Smooth muscle cell of the brain vasculature (primary cell): ENCODE measurements at places on chromosomes 13 and 19.

GRCh38 chr13:26458196-26458749 lies 99.2 kb upstream of the WASF3 start:
- DNase-seq: no peak

- DNase-seq: no peak
Observed at GRCh38 chr13:42170029-42170428, 101.9 kb upstream of the AKAP11 start.

DNA sequence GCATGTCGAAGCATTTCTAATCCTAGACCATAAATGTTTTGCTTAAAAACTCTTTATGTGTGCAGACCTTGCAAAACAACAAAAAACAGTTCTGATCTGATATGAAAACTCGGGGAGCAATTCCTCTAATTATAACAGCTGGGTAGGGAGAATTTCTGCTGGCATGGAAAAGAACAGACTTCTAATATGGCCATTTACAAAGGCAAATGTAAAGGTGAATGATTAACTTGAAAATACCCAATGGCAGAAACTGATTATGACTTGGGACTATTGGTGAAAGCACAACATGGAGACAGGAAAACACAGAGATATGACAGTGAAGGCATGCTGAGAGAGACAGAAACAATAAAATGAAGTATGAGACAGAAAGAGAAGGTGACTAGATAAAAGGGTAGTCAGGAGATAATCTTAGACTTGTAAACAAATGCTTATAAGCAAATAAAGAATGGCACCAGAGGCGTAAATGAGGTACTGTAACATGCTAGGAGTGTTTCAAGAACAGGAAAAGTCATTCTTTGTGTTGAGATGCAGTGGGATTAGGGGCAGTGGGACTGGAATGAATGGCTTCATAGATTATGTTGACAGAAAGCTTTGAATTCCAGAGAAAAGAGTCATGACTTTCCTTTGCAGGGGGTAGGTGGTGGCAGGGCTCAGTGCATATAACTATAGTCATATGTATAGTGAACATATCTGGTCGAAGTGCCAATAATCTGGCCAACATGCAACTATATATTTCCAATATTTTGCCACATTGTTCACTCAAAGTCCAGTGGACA lies 393.0 kb downstream of the ITGBL1 start:
- DNase-seq: no peak

- no peak for DNase-seq
Observed at GRCh38 chr13:42345367-42345766, 73.4 kb downstream of the AKAP11 start.

DNA sequence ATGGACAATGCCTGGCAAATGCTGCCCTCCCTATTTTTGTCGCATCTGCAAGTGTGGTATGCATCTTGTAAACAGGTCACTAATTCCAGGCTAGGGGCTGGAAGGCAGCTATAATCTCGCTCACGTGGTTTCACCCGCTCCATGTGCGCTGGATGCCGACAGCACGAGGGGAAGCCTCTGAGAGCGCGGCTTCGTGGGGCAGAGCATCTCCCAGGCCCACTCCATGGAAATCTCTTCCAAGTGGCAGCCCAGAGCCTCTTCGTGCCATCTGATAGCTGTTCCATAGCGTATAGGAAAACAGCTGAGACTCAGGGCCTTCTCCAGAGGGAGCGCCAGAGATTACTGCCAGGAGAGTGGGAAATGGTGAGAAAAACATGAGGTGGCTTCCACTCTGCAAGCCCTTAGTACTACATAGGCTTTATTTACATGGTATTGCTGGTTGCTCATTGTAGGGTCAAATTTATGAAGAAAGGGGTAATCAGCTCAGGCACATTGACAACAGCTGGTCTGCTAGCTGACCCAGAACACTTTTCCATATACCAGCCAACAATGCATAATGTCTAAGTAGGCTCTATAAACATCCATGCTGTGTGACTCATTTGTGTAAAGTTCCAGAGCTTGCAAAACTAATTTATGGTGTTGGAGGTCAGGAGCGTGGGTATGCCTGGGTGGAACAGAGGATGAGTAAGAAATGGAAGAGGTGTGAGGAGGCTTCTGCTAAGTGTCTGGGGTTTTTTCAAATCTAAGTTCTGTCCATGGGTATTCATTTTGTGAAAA lies 165.2 kb downstream of the SHISA2 start:
- no peak for DNase-seq

DNA sequence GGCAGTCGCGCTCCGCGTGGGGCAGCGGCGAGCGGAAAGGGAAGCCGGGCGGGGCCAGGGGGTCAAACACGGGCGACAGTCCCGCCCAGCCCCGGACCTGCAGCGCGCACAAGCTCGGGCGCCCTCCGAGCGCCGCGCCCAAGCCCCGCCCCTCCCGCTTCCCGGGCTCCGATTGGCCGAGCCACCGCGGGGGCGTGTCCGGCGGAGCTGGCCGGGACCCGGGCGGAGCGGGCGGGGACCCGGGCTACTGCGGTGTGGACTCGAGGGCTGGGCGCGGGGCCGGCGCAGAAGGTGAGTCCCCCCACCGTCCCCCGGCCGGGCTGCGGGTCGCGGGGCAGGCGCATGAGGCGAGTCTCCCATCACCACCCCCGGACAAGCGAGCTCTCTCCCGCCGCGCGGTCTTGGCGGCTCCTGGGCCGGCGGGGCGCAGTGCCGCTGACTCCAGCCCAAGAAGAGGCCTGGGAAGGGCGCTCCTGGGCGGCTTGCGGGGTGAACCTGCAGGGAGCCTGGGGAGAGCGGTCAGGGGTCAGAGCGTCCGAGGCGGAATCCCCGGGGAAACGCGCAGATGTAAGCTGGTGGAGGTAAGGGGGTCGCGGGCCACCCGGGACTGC lies at the start of gene PLEKHF1:
PLEKHF1 (plus strand) TSS at position 247 of the 611 bp plus-strand sequence. CDS start 8,379 bp downstream, outside the sequence.
- DNase-seq: no peak

DNA sequence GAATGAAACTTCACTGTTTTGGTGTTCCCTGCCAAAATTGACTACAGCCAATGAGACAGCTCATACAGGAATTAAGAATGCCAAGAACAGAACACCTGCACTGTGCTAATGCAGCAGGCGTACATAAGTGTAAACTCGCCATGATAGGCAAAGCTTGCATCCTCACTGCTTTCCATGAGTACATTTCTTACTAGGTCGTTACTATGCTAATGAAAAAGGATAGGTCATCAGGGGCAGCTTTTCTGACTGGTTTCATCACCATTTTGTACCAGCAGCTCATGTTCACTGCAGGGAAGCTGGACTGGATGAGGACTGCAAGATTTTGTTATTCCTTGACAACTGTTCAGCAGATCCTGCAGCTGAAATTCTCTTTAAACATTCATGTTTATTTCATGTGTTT lies 1383.8 kb downstream of the EFNB2 start:
- DNase-seq: no peak

GRCh38 chr19:50242581-50242980 lies 39.2 kb downstream of the MYH14 start:
- no peak for DNase-seq

GRCh38 chr13:77502104-77502720 lies 33.3 kb upstream of the SCEL start:
- DNase-seq: no peak

GRCh38 chr19:51573331-51573730 lies 2.2 kb downstream of the ZNF175 start:
- DNase-seq: no peak

GRCh38 chr13:97174638-97175037 lies 47.5 kb upstream of the MBNL2 start:
- no peak for DNase-seq
